NCI-H2107 (cell line): ENCODE measurements at places on chromosomes 7 and 10.
A peak's percentile ranks its signal among the peaks of the same experiment; 100 is the strongest.

DNA sequence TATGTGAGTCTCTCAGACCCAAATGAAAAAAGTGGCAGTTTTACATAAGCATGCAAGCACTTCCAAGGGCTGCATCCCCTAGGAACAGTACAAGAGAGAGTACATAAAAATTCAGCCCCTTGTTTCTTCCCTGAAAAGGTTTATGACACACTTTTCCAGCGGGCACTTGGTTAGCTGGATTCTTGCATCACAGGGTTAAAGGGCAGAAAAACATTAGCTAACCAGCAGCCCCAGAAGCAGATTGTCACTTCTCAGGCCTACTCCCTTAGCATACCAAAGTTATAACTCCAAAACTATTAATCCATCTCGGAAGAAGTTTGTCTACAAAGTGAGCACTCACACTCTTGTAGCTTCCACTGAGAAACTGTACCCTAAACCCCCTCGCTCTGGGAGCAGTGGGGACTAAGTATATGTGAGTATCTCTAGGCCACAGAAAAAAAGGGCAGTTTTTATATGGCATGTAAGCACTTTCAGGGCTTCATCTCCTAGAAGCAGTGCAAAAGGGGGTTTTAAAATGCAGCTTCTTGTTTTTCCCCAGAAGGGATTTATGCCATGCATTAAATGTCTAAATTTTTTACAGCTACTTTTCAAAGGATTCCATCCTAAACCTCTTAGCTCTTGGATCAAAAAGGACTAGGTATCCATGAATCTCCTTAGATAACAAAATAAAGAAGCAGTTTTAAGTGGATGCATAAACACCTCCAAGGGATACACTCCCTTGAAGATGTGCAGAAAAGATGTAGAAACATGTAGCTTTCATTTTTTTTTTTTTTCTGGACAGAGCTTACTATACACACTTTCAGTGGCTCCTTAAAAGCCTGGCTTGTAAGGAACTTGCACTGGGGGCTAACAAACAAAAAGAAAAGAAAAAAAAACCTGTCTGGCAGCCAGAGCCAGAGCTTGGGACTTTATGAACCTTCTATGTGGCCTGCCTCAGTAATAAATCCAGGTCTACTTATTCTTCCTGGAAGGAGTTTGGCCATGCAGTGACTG lies 956.7 kb downstream of the CCSER2 start:
- no peak for DNase-seq

DNA sequence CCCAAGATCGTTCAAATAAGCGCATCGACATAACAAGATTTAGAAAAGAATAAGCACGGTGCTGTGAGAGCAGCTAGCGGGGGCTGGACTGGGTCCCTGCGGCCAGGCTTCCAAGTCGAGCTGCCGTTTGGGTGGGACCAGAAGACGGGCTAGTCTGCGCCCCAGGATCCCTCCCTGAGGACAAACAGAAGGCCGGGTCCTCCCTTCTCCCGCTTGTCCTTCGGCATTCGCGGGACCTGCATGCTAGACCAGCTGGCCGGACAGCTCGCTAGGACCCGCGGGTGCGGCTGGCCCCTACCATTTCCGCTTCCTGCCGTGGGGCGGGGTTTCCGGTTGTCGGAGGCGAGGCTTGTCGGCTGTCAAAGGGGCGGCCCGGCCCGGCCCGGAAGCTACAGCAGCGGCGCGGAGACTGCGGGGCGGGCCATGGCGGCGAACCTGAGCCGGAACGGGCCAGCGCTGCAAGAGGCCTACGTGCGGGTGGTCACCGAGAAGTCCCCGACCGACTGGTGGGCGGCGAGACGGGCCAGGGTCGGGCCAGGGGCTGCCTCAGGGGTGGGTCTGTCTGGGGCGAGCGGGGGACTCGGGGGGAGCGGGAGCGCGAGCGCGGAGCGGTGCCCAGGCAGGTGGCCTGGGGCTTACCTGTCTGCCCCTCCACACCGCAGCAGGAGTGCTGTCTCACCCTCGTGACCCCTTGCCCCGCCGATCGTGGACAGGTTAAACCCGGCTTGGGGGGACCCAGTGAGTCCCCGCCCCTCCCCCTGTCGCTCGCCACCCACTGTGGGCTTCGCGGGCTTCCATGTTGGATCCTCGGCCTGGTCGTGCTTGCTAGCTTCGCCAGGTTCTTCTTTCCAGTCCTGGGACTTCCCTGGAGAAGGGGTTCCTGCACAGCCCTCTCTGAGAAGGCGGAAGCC lies at the start of gene DBNL:
TSS of gene DBNL (plus strand) at position 388 of the 911 bp plus-strand sequence. CDS start at position 424, 36 bp downstream.
- DNase-seq: peak; percentile 87

GRCh38 chr7:100477871-100478267 lies 1.1 kb downstream of the TSC22D4 start:
- no peak for DNase-seq

DNA sequence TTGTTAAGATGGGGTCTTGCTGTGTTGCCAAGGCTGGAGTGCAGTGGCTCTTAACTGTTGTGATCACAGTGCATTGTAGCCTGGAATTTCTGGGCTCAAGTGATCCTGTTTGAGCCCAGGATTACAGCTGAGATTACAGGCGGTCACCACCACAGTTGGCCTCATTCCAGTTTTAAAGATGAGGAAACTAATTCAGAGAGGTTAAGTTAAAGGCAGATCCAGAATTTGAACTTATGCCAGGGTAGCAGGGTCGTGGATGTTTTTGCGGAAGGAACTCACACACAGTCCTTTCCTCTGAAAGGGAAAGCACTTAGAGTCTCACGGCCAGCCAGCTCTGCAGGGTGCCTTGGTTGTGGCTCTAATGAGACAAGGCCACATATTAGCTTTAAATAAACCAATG lies 84.7 kb downstream of the MMRN2 start:
- no peak for DNase-seq

DNA sequence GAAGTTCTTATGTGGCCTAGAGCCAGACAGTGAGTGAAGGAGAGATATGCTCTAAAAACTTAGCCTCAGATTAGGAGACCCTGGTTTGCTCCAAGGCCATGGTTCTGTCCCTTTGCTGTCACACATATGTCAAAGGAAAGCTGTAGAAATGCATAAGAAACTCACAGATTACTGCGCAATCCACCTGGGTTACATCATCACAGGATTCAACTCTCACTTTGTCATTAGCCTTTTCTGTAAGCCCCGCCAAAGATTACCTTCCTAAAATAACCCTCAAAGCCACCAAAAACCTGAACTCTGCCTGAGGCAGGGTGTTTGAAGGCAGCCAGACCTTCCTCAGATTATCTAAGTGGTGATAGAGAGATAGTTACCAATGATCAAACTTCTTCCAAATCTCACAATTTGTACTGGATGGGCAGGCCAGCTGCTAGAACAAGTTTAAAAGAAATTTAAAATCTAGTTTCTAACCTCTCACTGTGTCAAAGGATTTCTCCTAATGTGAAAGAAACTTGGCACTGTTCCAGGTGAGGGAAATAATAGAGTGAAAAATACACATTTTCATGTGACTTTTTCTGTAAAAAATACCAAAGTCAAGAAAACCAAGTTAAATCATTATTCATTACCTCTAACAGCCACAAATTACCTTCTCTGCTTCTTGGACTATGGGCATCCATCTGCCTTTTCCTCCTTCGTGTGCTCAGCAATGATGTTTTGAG lies 567.2 kb downstream of the SUGCT start:
- DNase-seq: no peak

- no peak for DNase-seq
Measured at GRCh38 chr7:1229202-1229947, 3.3 kb upstream of the UNCX start.

- DNase-seq: no peak
Measured at GRCh38 chr7:45659496-45660139, 85.5 kb downstream of the ADCY1 start.

- DNase-seq: no peak
Measured at GRCh38 chr7:84055904-84056605, 138.5 kb downstream of the SEMA3A start.

- DNase-seq: no peak
Measured at GRCh38 chr10:101570428-101571270, 17.4 kb downstream of the POLL start.

GRCh38 chr10:46538155-46538554 lies 18.3 kb downstream of the GPRIN2 start:
- no peak for DNase-seq

DNA sequence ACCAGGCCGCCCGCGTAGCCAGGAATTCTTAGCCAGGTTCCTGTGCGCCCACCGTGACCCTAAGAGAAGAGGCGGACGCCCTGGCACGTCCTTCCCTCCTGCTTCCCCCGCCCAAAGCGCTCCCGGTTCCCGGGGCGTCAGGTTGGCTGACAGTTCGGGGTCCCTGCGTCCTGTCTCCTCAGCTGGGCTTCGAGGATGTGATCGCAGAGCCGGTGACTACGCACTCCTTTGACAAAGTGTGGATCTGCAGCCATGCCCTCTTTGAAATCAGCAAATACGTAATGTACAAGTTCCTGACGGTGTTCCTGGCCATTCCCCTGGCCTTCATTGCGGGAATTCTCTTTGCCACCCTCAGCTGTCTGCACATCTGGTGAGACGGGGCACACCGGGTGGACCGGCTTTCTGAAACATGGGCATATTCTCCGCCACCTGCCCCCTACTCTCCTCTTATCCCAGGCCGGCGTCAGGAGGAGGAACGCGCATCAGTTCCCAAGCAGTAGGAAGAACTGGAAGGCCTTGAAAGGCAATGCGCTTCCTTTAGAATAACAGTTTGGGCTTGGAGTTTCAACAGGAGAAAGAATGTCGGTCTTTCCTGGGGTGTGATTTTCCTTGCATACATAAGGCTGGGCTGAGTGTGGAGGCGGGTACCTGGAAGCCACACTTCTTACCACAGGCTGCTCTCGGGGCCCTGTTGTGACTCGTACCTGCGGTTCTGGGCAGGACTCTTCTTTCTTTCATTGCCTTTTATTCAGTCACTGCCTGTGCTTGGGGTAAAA lies 728 bp downstream of the CAV2 start:
- no peak for DNase-seq

GRCh38 chr7:34036051-34036920 lies 130.9 kb downstream of the BMPER start:
- DNase-seq: no peak

GRCh38 chr7:70588191-70588921 lies 543.6 kb upstream of the GALNT17 start:
- no peak for DNase-seq

DNA sequence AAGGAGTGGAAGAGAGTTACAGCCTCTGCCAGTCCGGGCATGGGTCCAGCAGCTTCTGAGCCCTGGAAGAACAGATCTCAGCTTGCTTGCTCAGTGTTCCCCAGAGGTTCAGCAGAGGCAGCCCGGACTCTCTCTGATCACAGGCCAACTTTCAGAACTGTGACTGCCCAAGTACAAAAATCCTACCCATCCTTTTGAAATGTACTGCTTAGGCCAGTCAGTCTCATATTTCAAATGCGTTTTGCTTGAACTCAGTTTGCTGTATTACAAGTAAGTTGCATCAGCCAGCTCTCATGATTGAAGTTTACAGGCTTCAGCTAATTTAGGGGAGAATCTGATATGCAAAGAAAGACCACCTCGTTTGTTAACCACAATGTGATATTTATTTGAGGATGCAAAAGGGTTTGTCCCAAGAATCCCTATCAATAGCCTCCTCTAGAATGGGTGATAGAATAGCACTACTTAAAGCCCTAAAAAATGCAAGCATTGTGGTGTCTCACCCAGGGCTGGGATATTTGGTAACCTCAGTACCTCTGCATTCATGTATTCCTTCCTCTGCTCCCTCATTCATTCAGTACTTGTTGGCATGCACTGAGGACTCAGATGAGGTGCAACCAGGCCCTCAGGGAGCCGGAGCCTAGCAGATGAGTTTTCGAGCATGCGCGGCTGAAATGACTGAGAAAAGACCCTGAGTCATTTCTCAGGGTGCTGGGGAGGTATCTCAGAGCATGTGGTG lies 7.0 kb downstream of the AIMP2 start:
- peak; percentile 94 for DNase-seq

DNA sequence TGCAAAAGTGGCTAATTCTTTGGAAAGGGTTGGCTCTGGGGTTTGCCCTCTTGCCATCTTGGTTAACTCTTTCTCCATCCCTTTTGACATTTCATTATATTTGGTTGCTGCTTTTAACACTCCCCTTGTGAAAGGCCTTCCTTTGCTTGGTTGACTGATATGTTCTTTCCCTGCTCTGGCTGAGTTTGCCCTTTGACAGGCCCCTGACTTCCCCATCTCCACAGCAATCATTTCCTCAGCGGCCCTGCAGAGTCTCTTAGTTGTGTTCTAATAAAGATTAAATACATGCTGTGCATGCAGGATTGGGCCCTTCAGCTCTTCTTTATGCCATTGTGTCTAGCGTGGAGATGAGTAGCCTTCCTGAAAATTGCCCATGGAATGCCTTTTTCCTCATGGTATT lies 84.5 kb upstream of the CSTF2T start:
- no peak for DNase-seq

DNA sequence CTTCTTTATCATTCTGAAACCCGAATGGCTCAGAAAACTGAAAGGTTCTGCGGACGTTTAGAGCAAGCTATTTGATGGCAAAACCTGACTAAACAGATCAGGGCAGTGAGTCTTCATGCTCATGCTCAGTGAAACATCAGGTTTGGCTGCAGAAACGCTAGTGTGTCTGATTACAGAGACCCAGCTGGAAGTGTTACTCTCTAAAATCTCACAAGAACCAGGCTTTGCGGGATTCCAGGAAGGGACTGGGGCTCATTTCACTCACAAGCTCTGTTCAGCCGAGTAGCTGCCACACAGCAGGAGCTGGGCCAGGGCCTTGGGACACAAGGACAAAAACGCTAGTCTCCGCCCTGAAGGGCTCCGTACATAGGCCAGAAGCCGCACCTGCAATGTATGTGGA lies 2.9 kb downstream of the PITRM1 start:
- DNase-seq: no peak

DNA sequence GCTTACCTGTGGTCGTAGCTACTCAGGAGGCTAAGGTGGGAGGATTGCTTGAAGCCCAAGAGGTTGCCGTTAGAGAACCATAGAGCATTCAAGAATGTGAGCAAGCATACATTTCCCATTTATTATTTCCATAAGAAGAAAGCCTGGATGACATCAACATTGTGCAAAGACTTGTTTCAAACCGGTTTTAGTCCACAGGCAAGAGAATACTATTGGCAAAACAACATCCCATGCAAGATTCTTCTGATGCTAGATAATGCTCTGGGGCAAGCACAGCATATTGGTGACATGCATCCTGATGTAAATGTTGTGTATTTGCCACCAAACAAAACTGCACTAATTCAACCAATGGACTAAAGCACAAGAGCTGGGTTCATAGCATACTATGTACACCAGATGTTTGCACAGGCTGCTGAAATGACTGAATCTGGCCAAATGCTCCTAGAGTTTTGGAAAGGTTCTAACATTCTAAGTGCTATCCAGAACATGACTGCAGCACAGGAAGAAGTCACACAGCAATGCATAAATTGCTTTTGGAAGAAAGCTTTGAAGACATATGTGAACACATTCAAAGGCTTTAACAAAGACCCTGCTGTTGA lies 42.6 kb downstream of the OTUD1 start:
- no peak for DNase-seq

DNA sequence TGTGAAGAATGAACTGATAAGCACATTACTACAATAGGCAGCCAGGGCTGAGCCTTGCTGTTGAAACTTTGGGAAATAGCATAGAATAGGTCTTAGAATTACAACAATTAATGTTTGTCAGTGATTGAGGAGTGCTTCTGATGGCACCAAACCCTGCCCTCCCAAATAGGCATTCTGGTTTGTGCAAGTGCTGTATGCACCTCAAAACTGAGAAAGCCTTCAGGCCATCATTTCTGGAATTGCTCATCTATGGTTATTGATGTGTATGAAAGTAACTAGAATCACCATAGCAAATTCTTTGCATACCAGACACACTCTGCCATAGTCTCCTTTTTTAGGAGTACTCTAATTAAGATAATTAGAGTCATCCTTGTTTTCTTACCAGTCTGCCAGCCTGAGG lies 585.0 kb upstream of the MBL2 start:
- no peak for DNase-seq

- no peak for DNase-seq
Measured at GRCh38 chr10:73207883-73208282, 39.2 kb downstream of the DNAJC9 start.
